ENCODE measurements at places on chromosomes 11 and 22.

GRCh38 chr11:83257761-83258168 lies 28.4 kb downstream of the CCDC90B start:
- no peak for DNase-seq

- no peak for DNase-seq
Observed at GRCh38 chr11:94028436-94028835, 7.3 kb downstream of the HEPHL1 start.

- no peak for DNase-seq
Observed at GRCh38 chr11:21072558-21072957, 403.2 kb downstream of the NELL1 start.

DNA sequence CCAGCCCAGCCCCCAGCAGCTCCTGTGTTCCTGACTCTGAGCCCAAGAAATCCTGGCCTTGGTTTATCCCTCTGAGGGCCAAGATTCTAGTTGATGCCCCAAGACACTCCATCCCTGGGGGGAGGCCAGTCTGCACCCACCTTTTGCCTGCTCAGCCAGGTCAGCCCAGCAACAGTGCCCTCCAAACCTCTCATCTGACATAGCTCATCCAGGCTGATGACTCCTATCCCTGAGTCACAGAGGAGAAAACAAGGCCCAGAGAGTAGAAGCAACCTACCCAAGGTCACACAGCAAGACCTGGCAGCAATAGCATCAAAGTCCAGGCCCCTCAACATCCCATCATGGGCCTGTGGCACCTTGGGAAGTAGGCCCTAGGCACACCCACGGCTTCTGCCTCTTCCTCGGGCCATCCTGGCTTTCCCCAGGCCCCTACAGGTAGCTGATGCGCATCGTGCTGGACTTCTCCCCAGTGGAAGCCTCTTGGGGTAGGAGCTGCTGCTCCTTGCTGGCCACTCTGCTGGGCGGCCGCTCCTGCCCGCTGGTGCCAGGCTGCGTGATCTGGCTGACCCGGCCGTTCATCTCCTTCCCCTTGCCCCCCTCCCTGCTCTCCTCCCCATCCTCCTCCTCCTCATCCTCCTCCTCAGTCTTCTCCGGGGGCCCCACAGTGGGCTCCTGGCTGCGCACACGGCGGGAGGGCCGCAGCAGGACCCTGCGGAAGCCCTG lies 6.0 kb downstream of the SSTR3 start:
- no peak for DNase-seq

GRCh38 chr22:22248878-22249277 lies 4.3 kb downstream of the VPREB1 start:
- DNase-seq: no peak

Measured in effector CD4-positive, alpha-beta T cell (primary cell).